ENCODE measurements at places on chromosomes 4 and X.

DNA sequence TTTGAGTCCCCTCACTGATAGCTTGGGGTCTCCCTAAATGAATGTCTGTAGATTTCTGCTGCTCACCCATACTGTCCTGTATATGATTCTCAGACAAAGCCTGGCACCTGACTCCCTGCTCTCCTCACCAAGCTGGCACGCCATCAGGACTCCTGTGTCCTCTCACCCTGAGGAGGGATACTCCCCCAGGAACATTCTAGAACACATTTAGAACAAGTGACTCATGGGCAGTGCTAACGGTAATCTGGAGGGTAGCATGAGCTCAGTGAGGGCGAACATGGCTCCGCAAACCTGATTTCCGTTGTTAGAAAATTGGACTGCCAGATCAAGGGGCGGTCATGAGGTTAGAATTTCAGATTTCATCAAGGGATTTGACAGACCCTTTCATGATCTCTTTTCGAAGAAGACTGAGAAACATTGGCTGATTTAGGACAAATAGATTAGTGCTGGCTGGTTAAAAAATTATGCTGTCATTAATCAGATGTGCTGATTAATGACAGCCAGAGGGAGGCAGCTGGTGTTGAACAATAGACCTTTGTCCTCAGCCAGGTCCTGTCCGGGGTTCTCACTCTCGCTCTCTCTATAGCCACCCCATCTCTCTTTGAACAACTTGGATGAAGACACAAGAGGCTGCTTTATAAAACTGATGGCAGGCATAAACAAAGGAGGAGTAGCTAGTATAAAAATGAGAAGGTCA, 244.3 kb downstream of the PTTG2 start:
- no peak for DNase-seq

DNA sequence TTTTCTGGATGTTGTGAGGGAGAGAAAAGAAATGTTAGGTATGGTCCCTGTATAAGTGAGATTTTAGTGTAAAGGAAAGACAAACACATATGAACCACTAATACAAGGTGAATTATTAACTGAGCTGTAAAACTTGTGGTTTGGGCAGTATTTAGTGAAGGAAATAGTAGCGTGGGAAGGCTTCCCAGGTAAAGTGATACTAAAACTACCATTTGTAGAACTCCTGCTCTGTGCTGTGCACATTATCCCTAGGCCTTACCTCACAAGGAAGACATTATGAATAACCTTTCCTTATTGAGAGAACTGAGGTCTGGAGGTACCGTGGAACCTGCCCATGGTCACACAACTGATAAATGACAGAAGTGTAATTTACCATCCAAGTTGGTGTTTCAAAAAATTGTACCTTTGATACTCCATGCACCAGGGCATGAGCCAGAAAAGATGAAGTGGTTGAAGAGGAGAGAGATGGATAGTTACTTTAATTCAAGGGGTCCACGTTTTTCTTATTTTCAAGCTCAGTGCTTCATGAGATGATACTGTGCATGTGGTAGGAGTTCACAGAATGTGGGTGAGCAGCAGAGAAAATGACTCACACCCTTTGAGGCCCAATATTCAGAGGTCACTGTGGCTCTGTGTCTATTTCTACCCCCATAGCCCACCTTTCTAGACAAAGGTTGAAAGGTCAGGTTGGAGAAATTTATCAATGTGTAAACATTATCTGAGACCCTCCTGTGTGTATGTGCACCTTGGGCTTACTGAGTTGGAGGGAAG, 2.6 kb upstream of the VSIG4 start:
- no peak for DNase-seq

GRCh38 chr4:29553846-29554245, 1166.3 kb upstream of the PCDH7 start:
- no peak for DNase-seq

DNA sequence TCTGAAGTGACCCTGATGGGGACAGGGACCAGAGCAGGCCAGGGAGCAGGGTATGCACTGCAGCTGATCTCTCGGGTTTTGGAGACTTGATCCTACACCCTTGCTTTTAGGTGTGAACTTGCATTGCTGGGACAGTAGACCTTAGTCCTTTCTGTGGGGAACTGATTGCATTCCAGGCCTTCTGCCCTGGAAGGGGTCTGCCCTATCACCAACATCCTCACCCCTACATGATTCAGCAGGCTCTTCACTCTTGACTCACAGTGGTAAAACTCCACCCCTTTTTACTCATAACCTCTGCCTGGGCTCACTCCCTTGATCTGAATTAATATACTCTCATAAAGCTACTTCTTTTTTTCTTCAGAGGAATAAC, 6.6 kb upstream of the DDX60L start:
- DNase-seq = no peak

GRCh38 chrX:66680451-66680850, 41.6 kb upstream of the EDA2R start:
- no peak for DNase-seq

GRCh38 chr4:100736641-100737451, 219.0 kb upstream of the EMCN start:
- no peak for DNase-seq

DNA sequence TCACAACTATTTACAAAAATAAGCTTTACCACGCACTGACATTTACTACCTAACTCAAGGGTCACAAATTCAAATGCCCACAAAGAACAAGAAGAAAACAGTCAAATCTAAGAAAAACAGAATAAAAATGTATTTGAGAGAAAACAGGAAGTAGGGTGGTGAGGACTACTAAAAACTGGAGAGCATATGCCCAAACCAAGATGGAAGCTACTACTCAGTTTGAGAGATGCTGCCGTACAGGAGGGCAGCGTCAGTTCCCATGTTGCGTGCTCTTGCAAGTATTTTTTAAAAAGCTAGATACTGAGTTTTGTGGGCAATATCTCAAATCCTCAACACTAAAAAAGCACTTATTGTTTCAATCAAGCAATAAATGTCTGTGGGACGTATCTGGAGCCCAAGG, 16.2 kb downstream of the HNRNPD start:
- no peak for DNase-seq

DNA sequence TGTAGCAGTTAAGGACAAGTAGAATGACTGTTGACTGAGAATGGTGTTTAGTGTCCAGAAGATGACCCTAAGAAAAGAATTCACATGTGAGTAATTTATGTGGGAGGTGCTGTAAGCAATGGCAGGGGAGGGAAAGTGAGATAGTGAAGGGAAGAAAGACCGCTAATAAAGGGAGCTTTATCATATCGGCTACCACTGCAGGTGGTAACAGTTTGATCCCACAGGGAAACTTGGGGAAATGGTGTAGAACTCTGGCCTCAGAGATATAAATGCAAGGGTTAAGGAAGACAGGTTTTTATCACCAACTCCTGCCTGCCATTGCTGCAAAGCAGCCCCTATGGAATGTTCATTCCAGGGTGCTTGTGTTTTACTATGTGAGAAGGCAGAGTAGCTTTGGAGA, 489.6 kb downstream of the STPG2 start:
- no peak for DNase-seq

Data from sigmoid colon (tissue), 7 donors.